ENCODE measurements at places on chromosomes 4 and X. TPM values are rescaled to one million over a fixed set of nuclear protein-coding genes. Genes with fewer than 3 reads are reported as not detected.

TRIML2 gene
- 0.68 TPM for total RNA-seq

SUPT20HL2 gene
- not detected for total RNA-seq

USP27X gene
- 3.1 TPM for total RNA-seq

HMGN5 gene
- 0.96 TPM for total RNA-seq

FLNA gene
- 2,761 TPM for total RNA-seq

TEX13D gene
- not detected for total RNA-seq

MTM1 gene
- 6.6 TPM for total RNA-seq

ALG13 gene
- total RNA-seq, result 29.3 TPM

MAGED1 gene
- total RNA-seq, result 79.9 TPM

GAGE12C gene
- total RNA-seq, result not detected

IQCM gene
- not detected for total RNA-seq

PNMA6F gene
- total RNA-seq, result not detected

CTAG2 gene
- total RNA-seq, result not detected

AFM gene
- total RNA-seq, result not detected

VSIG4 gene
- total RNA-seq, result 0.54 TPM

POLN gene
- total RNA-seq, result 0.07 TPM

CXCL13 gene
- not detected for total RNA-seq

PPP1R2C gene
- total RNA-seq, result not detected

CXCL11 gene
- 0.07 TPM for total RNA-seq

TRPC5OS gene
- not detected for total RNA-seq

YIPF7 gene
- total RNA-seq, result not detected

MAGEA4 gene
- not detected for total RNA-seq

TCEAL7 gene
- total RNA-seq, result 23.1 TPM

CORIN gene
- 0.07 TPM for total RNA-seq

GPM6B gene
- total RNA-seq, result 0.89 TPM

POU3F4 gene
- 0.55 TPM for total RNA-seq
